Colonic mucosa (tissue), 4 donors: ENCODE measurements at places on chromosomes 1 and 21.

GRCh38 chr1:242544071-242544470, 19.6 kb upstream of the PLD5 start:
- no peak for DNase-seq

DNA sequence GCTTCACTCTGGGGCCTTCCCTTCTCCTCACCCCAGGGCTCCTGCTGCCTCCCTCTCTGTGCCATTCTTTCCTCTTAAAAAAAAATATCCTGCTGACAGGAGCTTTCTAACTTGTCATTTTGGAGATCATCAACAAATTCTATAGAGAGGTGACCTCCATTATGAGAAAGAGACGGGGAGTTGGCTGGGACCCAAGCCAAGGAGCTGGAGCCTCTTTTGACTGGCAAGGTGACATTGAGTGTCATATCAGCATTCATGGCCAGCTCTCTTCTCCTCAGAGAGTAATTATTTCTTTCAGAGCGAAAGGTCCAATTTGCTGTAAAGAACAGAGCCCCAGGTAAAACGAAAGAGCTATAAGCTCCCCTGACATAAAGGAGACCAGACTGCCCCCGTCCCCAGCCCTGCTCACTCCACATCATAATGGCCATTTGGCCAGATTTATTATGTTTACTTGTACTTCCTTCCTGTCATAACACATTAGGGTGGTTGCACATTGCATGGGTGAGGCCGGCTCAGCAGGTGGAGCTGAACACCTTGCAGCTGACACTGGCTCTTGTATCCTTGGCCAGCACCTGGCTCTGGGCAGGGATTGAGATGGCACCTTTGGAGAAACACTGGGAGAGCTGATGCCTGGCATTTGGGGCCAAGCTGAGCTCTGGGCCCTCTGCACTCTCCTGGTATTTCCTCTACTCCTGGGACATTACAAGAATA, 404.0 kb upstream of the VAMP3 start:
- peak; percentile 64 for DNase-seq

DNA sequence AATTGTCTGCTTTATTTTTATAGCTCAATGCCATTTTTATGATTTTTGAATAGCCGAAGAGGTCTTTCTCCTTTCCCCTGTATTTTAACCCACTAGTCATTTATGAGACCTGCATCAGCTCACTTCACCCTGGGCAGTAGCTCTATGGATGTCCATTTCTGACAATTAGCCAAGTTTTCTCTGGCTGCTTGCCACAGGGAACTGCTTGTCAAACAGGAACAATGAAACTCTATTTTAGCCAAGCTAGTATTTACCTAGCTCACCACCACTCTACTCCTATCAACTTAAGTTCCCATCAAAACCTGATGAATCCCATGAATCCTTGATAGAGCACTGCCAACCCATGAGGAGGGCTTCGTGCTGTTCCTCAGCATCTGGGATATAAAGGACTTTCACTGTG, 406.7 kb downstream of the RWDD3 start:
- DNase-seq: no peak

DNA sequence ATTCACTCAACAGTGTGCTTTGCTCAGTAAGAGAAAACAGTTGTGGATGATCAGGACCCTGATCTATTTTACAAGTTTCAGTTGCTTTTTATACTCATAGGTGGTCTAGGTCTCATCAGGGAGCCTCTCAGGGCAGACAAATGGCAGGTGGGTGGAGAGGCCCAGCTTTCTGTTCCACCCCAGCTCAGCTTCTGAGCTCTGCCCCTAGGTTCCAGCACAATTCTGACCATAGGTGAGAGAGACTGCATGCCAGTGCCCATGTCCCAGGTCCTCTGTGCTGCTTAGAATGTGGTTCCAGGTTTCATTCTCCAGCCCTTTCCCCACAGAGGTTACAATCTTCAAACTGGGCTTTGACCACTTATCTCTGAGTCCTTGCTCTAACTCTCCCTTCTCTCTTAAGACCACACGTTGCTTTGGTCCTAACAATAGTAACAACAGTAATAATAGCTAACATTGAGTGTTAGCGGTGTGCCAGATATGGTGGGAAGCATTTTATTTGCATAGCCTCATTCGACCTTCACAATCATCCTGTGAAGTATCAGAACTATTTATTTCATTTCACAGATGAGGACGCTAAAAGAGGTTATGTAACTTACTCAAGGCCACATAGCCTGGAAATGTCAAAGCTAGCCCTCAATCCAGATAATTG, 19.6 kb upstream of the DUSP10 start:
- DNase-seq: no peak

GRCh38 chr21:35095859-35096291, 46.8 kb upstream of the RUNX1 start:
- no peak for DNase-seq

DNA sequence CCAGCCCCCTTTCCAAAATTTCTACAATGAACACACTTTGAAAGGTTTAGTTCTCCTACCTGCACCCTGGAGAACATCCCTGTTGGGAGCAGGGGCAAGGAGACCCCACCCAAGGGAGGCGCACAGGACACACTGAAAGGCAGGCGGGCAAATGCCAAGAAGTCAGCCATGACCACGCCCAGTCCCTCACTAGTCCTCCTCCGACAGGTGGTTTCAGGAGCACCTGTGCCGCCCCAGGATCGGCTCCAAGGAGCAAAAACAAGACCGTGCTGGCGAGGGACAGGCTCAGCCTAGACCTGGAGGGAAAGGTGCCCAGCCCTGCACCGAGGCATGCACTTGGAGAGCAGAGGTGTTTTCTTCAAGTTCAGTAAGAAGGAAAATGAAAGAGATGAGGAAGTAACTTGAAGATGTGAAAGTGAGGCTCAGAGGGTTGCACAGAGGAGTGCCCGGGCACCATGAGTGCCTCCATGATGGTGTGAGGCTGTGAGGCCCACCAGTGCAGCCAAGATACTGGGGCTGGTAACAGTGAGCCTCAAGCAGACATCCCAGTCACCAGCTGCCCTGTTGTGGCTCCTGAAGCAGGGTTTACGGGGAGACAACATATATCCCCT, 19.6 kb upstream of the NADK start:
- no peak for DNase-seq

- DNase-seq: peak; percentile 60
Measured at GRCh38 chr1:230868736-230869385, 540 bp upstream of the C1orf198 start.

GRCh38 chr21:41052820-41053555, 115.0 kb upstream of the BACE2 start:
- no peak for DNase-seq

- DNase-seq: no peak
Measured at GRCh38 chr1:67626090-67626860, 58.7 kb upstream of the GADD45A start.

- DNase-seq: no peak
Measured at GRCh38 chr1:205926636-205927035, 16.6 kb downstream of the SLC26A9 start.

DNA sequence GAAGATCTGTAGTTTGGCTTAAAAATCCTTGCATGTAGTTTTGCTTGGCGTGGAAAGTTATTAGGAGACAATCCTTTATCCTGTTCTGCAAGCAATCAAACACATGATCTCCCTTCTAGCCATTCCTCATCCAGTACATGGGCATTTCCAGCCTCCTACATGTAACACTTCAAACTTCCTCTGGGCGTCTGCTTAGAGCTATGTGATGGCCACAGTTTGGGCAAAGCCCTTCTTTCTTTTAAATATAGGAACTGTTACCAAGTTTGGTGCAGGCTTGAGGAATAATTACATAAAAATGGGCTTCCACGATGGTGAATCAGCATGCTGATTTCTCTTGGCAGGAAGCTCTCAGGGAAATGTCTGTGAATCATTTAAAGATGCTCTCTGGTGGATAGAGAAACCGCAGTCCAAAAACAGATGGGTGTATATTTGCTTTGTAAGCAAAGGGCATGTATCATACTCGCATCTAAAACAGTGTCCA, 176.9 kb upstream of the FMN2 start:
- DNase-seq: no peak

- no peak for DNase-seq
Measured at GRCh38 chr1:154983776-154984466, 777 bp downstream of the FLAD1 start.

DNA sequence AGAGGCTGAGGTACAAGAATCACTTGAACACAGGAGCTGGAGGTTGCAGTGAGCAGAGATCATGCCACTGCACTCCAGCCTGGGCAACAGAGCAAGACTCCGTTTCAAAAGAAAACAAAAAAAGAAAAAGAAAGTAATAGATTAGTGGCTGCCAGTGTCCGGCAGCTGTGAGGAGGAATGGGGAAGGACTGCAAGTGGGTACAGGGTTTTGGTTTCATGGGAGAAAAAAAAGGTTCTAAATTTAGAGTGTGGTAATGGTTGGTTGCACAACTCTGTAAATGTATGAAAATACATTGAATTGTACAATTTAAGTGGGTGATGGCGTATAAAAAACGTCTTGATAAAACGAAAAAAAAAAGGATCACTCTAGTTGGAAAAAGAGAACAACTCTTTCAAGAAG, 6.7 kb downstream of the TAF1A start:
- no peak for DNase-seq

DNA sequence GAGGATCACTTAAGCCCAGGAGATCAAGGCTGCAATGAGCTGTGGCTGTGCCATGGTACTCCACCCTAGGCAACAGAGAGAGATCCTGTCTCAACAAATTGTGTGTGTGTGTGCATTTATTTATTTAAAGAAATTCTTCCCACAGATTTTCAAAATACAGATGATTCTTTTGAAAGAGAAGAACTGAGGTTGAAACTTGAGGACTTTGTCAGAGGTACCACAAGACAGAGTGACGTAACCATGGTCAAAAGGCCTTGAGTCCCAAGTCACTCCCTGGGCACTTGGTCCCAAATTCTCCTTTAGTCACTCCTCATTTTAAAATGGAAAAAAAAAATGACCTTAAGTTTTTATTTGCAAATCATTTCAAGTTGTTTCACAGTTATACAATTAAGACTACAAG, 57.4 kb downstream of the TIAM1 start:
- no peak for DNase-seq

GRCh38 chr1:117838911-117839310, 90.5 kb downstream of the GDAP2 start:
- no peak for DNase-seq

DNA sequence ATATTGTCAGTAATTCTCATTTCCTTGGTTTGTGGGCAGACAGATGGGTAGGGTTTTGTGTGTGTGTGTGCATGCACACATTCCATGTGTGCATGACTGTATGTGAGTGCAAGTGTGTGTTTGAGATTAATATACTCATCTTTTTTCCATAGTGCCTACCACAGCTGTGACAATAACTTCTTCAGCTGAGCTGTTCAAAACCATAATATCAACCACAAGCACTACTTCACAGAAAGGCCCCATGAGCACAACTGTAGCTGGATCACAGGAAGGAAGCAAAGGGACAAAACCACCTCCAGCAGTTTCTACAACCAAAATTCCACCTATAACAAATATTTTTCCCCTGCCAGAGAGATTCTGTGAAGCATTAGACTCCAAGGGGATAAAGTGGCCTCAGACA, 149.3 kb downstream of the ADGRL2 start:
- DNase-seq: no peak

GRCh38 chr1:58283388-58284224, 262.9 kb downstream of the OMA1 start:
- no peak for DNase-seq

DNA sequence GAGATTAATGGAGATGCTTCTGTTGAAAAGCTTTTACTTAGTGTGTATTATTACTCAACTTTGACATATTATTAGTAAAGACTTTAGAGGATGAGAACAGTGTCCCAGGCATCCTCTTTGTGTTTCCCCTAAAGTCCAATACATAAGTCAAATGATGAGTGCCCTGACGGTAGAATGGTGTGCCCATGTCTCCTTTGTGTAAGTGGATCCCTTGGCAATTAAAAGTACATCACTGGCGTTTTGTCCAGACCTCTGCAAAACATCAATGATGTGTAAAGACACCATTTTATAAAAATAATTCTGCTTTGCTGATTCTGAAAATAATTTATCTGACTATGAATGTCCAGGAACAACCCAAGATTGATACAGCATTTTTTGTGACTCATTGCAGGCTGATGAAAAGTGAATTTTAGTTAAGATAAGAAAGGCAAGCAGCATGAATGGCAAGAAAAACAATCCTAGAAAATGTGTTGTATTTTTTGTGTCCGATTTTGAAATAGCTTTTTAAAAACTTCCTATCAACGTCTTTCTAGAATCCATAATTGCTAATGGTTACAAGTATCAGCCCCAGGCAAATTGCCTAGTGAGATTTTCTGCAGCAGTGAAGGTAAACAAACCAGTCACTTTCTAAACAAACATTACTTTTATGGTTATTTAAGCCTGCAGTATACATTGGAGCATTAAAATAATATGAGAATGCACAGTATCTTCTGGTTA, 251.5 kb downstream of the PTPRC start:
- DNase-seq: no peak

- no peak for DNase-seq
Measured at GRCh38 chr21:29075706-29076466, 2.4 kb upstream of the CCT8 start.
